ENCODE measurements at places on chromosomes 3 and 15. TPM values are rescaled to one million over a fixed set of nuclear protein-coding genes. Genes with fewer than 3 reads are reported as not detected.
A peak's percentile ranks its signal among the peaks of the same experiment; 100 is the strongest.

DNA sequence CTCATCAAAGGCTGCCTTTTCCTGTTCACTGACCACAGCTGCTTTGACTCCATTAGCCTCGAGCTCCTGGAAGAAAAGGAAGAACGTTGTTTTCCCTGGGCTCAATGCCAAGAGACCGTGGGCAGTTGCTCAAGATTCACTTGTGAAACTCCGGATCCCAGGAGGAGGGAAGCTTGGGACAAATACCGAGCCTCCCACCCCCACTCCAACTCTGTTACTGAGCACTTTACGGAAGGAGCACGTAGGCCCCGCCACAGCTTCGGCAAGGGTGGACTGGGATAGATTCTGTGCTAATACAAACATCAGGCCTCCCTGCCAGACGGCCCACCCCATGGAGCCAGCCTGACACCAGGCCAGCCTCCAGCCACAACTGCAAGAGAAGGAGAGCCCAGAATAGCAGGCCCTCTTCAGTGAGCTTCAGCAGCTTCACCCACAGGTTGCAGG lies 10.8 kb upstream of the FANCD2 start:
- no peak for DNase-seq

GRCh38 chr3:9679476-9680080 lies 24.1 kb upstream of the CPNE9 start:
- no peak for DNase-seq

- no peak for DNase-seq
These were observed 56.1 kb downstream of the PTPN9 start for GRCh38 chr15:75523011-75523410.

DNA sequence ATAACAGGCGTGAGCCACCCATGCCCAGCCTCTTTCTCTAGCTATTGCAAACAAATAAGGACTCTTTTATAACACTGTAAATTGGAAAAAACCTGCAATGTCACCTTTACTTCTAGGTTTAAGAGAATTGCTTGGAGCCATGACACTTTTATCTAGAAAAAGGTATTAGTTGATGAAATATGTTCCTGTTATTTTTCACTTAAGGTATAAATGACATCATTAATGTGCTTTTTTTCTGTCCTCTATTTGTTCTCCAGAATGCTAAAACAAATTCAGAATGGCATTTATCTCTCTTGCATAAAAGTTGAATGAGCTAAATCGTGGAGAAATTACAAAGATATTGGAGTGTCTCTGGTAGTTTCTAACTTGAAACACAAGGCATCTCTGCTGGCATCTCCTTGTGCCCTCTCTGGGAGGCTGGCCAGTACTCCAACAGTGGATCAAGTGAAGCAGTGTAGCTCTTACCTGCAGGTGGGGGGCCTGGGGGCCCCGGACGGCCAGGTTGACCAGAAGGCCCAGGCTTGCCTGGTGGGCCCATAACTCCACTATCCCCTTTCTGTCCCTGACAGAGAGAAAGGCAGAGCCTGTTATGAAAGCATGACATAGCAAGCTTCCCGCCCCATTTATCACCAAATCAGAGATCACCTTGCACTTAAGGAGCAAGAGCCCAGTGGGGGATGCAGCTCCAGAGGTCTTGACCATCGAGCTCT lies 38.6 kb downstream of the EAF1 start:
- DNase-seq = no peak

The CNTN4 gene
- total RNA-seq = not detected

The GOLGA8H gene
- total RNA-seq = 1.7 TPM

The ZBTB38 gene
- total RNA-seq = 11.6 TPM

DNA sequence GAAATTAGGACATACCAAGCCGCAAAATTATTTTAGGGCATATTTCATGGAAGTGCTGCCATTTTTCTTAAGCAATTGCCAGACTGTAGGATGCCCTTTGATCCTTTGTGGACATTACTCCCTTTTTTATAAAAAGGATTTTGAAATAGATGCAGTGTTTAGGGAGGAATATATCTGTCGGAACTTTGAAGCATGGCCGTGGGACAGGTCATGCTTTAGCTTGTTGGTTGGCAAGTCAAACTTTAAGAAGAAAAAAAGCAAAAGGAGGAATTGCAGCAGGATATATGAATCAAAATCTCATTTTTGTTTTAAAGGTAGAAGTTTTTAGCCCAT lies 122.1 kb downstream of the MCTP2 start:
- DNase-seq = no peak

- no peak for DNase-seq
These were observed 96.6 kb downstream of the SEMA6D start for GRCh38 chr15:47813748-47814384.

The CASR gene
- 0.16 TPM for total RNA-seq

The PARP16 gene
- 5.8 TPM for total RNA-seq

The FAIM gene
- 5.4 TPM for total RNA-seq

DNA sequence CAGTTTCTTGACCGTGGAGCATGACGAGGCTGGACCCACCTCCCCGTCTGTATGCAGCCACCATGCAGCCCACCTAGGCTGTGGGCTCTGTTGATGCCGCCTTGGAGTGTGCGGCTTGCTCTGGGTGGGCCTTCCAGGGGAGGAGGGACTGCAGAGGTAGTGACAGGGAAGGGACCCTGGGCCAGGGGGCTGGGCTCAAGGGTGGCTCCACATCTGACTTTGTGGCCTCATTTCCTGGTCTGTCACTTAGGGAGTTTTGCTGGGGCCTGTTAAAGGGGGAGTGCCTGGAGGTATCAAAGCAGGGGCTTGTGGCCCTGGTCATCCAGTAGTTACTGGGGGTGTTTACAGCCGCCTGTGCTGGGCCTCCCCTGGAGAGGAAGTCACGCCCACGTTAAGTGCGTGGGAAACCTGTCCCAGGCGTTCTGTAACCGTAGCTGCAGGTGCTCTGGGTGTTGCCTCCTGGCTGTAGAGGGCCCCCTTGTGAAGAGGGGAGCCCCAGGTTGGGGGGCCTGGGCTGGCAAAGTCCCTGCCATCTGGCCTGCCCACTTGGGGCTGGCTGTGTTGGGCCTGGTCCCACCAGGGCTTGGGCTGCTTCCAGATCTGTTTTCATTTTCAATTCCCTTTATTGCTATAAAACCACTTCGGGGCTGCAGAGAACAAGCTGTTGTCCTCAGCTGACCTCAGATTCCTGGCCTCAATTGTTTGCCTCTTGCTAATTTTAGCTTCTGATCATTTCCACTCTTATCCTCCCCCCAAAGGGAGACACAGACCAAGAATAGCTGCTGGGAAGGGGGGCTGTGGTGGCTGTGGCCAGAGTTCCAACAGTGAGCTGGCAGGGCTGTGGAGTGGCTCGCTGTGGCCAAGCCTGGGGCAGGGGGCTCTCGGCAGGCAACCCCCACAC lies 26.5 kb downstream of the KLF13 start:
- DNase-seq = no peak

The ZCWPW2 gene
- total RNA-seq = 0.34 TPM

DNA sequence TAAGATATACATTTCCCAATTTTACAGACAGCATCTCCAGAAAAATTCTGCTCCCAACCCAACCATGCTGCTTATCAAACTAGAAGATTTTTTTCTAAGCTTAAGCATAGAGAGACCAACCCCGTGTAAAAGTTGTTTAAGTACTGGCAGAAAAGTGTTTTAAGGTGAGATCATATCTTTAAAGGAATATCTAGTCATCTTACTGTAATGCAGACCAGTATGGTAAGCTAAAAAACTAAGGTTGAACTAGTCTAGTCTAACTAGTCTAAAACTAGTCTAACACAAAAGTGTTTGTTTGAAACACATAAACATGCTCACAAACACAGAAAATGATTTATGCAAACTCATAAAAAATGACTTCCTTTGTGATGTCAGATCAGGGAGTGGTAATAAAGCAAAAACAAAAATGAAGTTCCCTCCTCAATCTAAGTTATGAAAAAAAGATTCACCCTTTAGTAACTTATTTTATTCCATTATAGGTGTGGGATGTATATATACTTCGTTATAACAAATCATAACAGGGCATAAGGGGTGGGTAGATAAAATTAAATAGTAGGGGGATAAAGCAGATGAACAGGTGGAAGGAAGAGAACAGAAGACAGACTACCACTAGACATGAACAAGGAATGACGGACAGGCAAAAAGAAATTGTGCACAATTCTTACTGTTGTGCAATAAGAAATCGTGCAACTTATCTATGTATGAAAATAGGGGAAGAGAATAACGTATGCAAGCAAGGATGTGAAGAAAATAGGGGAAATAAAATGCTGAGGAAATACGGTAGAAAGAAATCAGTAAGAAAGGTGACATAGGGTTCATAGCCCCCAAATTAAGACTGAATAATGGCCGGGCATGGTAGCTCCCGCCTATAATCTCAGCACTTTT lies 10.0 kb downstream of the MYO5A start:
- no peak for DNase-seq

The RHO gene
- not detected for total RNA-seq

- DNase-seq = no peak
These were observed 454.1 kb upstream of the AGTR1 start for GRCh38 chr3:148243609-148244008.

DNA sequence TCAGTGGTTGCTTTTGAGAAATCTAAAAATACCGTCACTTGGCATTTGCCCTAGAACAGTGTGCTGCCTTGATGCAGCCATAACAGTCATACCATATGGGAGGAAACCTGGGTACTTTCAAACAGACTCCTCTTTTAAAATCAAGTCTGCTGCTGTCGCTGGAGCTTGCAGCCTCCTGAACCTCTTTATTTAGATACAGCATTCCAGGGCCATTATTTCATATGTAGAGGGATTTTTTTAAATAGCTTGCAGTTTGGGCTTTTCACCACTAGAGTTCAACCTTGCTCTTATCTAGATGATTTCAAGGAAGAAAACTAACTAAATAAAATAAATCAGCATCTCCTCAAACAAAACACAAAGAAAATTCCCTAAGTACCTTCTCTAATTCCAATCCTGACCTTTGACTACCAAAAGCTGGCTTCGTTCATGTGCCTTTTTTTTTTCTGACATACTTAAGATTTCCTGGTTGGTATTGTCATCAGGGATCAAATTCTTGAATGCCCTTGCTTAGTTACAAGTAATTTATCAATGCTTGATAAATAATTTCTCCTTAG lies 111.6 kb downstream of the KBTBD8 start:
- DNase-seq = no peak

- no peak for DNase-seq
These were observed 40.4 kb downstream of the SRP14 start for GRCh38 chr15:39998511-39999077.

GRCh38 chr3:197345390-197345789 lies 47.0 kb upstream of the DLG1 start:
- DNase-seq = no peak

DNA sequence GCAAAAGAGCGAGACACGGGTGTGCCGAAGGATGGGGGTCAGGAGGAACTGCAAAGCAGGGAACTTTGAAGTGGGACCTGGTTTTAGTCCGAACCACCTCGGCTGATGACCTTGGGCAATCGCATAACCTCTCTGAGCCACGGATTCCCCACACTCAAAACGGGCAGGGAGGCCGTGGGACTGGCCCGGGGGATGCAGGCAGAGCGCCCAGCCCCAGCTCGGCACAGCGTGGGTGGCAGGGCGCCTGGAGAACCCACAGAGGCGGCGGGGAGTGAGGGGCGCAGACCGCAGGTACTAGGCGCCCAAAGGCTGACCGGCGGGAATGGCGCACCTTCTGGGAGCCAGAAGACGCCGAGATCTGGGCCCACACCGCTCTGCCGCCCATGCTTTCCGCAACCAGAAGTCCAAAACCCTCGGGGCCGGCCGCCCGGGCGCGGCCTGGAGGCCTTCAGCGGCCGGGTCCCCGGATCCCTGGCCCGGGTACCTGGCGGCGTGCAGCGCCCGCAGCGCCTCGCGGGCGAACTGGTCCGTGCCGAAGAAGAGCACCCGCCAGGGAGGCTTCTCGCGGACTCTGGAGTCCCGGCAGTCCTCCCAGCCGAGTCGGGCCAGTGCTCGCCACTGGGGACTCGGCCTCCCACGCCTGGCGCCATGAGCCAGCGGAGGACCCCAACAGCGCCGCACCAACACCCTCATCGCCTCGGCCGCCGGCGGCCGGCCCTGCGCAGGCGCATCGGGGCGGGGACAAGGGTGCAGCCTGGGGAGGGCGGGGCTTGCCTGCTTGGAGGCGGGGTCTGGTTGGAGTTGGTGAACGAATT lies at the start of gene MTFMT:
Gene MTFMT (minus strand): TSS at position 719 of the 815 bp plus-strand sequence. CDS start 26 bp downstream, at position 693.
- DNase-seq = peak; percentile 95

- DNase-seq = no peak
These were observed 123.6 kb downstream of the KLHL25 start for GRCh38 chr15:85671156-85671555.

DNA sequence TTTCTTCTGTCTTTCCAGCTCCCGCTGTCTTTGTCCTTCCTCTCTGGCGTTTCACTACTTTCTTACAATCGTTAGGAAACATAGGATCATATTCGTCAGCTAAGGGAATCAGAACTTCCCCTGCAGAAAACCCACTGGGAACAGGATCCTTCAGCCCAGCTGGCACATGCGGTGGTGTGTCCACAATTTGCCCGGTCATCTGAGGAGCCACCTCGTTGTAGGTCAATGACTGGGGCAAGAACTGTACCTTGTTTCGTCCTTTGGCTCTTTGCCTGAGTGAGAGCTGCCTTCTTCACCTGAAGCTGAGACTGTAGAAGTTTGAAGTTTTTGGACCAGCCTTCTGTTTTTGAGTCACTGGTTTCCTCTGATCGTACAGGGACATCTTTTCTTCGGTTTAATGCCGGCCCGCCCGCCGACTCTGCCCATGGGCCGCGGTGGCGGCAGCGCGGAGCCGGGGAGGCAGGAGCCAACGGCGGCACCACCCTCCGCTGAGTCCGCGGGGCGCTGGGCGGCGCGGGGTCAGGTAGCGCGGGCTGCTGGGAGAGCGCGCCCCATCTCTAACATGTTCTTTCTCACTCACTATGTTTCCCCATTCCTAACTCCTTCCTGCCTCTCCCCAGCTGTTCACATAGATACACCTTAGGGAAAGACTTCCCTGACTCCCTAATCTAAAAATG lies 214.1 kb upstream of the NANOGP8 start:
- no peak for DNase-seq

DNA sequence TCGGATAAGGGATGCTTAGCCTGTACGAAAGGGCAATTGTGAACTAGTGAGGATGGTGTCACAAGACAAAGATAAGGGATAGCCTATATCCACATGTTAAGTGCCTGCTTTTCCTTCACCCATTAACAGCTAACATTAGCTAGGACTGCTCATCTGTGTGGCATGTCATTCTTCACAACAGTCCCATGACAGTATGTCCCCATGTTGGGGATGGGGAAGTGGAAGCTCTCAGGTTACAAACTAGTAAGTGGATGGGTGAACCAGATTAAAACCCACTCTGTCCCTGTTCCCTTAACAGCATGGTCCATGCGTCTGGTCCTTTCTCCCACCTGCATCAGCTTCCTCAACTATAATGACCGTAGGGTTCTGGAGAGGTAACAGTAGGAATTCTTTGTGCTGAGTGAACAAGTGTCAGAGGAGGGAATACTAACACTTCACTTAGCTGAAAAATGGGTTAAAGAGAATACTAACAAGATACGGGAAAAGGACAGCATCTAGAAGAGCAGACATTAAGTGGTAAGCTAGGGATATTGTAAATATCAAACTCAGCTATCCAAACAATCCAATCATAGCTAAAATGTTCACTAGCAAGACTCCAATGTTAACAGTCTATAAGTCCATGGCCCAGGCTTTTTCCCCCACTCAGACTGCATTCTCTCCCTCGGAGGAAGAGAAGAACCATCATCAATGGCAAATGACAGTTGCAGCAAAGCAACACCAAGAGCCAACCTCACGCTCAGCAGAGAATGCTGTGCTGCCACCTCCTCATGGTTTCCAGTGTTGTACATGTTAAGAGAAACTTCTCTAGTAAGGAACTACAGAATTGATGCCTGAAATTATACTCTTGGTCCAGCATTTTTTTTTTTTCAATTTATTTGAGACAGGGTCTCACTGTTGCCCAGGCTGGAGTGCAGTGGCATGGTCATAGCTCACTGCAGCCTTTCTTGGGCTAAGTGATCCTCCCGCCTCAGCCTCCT lies 5.0 kb downstream of the RPLP1 start:
- DNase-seq = no peak

The IQCF2 gene
- not detected for total RNA-seq

- DNase-seq = peak; percentile 92
These were observed at the start of gene AMT for GRCh38 chr3:49422379-49423248. AMT (minus strand) TSS chr3:49422473; CDS start chr3:49422450, 23 bp downstream.

Data from WTC11 (cell line).